GM19239 (cell line): ENCODE measurements at places on chromosomes 7 and 10.

DNA sequence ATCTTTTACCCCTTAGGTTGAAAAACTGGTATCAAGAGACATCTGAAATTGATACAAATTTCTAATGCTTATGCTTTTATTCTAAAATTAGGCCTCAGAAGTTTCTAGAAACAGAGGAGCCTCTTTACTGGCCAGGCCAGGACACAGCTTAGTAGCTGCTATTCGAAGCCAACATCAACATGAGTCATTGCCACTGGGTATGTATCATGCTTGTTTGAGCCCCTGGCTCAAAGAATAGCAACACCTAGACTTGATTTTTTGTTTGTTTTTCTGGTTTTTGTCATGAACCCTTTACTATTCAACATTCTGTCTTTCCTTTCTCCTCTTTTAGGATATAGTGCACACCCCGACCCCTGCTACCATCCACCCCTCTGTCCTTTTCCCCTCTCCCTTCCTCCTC, 90.9 kb upstream of the STK17A start:
- no peak for DNase-seq

- DNase-seq, result no peak
Observed at GRCh38 chr7:141071260-141071854, 2.5 kb upstream of the TMEM178B start.

DNA sequence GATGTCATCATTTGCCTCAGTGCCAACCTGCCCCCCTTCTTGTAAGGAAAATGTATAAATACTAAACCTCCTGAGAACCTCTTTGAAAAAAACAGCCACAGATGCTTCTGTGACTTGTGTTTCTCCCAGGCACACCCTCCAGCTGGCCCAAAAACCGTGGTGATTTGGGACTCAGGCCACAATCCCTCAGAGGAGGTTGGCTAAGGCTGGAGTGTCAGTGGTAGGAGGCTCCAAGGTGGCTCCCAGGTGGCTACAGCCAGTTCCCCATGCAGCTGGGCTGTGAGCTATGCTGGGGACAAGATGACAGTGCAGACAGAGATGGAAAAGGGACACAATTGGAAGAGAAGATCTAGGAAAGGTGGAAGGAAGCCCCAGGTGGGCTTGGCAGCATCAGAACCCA, 104.7 kb downstream of the CPXM2 start:
- DNase-seq, result no peak

GRCh38 chr10:78830062-78830975, 238.4 kb upstream of the ZMIZ1 start:
- DNase-seq, result no peak

DNA sequence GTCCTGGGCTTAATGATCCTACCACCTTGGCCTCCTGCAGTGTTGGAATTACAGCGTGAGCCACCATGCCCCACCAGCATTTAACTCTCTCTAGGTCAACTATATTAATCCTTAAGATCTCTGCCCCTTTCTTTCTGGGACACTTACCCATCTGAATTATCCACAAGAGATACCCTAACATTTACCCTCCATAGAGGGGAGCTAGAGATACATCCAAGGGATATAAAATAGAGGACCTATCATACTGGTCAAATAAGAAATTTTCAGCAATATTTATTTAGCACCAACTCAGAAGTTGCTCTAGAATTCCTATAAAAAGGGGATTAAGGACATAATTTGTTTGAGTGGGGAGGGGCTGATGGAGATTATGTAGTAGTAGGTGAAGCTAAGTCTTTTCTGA, 96.5 kb downstream of the OTUD1 start:
- DNase-seq, result no peak

- no peak for DNase-seq
Observed at GRCh38 chr10:76576276-76576962, 1061.2 kb downstream of the KCNMA1 start.

GRCh38 chr7:36071605-36072004, 81.4 kb upstream of the EEPD1 start:
- no peak for DNase-seq

DNA sequence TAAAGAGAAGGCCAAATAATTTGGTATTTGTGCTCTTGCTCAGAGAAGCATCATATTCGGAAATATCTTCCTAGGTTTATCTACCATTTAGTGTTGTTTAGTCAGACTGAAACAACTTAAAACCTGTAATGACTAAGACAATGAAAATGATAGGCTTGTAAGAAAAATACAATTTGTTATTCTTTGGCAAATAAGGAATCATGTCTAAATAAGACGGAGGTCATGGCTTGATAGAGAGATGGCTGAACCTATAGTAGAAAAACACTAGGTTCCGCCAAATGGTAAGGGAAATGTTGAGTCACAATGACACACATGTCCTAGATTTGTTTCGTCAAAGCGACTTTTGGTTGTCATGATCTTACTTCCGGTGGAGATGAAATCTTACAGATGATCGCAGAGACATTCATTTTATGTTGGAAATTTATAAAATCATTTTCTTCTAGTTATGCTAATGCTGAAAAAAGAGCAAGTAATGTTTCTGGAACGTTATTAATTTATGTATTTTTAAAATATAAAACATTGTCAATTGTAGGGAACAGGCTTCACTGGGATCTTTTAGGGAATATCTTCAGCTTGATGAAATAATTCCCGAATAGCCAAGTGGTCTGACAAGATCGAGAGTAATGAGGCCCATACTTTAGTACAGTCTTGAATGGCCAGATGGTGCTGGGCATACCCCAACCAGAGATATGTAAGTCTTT, 1.0 kb downstream of the SRGN start:
- DNase-seq, result no peak

- DNase-seq, result no peak
Observed at GRCh38 chr7:133703547-133703946, 423.6 kb upstream of the LRGUK start.

- no peak for DNase-seq
Observed at GRCh38 chr10:77093126-77093525, 544.5 kb downstream of the KCNMA1 start.

- no peak for DNase-seq
Observed at GRCh38 chr7:68133045-68133444, 1136.4 kb downstream of the TYW1 start.

- no peak for DNase-seq
Observed at GRCh38 chr7:41977151-41977651, 259.8 kb downstream of the GLI3 start.

DNA sequence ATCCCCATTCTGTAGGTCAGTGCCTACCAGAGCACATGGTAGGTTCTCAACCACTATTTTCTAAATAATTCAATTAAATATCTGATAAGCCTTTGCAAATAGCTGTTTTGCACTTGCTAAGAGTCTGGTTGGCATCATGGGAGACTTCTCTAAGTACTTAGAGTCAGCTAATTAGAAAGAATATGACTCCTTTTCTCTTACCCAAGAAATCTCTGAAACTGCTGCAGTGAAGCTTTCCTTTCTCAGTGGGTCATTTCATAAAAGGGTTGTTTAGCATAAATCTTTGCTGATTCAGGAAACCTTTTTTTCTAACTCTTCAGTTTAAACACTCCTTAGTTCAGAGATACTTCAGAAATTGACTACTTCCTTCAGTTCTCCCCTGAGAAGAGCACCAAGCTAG, 438.9 kb downstream of the ADRA2A start:
- DNase-seq, result no peak

GRCh38 chr10:118369641-118370205, 27.6 kb upstream of the FAM204A start:
- DNase-seq, result no peak

DNA sequence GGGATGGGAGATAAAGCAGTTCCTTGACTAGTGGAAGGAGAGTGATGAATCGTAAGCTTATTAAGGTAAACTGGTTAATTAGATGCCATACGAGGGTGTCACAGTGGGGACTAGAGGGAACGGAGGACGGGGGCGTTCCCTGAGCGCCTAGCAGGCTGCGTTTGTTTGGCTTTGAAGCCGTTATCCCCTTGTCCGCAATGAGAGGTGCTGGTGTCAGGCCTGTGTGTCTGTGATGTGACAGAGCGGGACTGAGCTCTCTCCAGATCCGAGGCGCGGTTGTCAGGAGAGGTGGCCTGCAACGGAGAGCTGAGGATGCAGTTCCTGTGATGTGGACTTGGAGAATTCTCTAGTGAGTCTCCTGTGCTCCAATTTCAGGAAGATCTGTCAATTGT, 60.0 kb upstream of the PRPS1L1 start:
- DNase-seq, result no peak

DNA sequence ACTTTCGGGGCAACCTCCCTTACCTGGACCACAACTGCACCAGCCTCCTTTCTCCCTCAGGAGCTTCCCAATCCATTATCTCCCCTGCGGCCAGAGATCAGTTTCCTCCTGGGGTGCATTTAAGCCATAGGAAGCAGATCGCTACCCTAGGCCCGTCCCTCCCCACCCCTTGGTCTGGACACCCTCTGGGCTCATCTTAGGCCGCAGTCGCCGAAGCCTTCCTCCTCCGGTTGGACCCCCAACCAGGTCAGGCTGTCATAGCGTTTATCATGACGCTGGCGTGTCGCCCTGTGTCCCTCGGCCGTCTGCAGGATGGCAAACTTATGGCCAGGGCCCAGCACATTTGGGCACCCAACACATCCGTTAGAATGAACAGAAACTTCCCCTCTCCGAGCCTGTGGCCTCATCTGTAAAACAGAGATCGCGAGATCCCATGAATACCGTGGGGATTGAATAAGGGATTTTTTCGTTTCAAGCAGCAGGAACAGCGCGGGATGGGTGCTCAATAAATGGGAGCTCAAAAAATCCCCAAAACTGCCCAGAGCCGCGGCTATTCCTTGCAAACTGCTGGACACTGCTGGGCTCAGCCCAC, 669 bp upstream of the AP5Z1 start:
- peak; percentile 53 for DNase-seq

DNA sequence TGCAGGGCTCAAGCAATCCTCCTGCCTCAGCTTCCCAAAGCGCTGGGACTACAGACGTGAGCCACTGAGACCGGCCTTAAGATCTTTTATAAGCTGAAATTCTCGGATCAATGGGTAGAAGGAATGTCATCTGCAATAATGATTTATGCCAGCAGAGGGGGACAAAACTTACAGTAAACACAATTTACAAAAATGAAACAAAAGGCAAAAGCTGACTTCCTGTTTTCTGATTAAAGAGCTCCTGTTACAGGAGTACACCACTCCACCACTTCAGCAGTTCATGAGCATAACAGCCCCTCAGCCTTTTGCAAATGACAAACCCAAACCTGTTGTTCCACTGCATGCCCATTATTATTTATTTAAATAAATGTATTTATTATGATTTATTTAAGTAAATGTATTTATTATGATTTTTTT, 88.5 kb upstream of the ATP6V0A4 start:
- peak; percentile 65 for DNase-seq

DNA sequence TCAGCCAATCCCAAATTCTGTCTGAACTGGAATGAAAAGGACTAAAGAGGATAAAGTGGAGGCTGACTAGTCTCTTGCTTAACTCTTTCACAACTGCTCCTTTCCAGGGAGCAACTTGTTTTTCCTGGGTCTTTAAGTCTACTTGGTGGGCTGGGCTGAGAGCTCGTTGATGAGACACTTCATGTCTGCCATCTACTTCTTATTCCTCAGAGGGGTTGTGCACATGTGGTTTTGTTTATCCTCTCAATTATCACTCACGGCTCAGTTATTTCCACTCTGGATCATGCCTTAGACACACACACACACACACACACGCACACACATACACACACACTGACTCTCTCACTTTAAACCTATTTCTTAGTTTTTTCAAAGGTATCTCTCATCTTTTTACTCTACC, 298.6 kb upstream of the MTPN start:
- no peak for DNase-seq

GRCh38 chr7:129144834-129145668, 544 bp downstream of the TSPAN33 start:
- DNase-seq, result no peak

DNA sequence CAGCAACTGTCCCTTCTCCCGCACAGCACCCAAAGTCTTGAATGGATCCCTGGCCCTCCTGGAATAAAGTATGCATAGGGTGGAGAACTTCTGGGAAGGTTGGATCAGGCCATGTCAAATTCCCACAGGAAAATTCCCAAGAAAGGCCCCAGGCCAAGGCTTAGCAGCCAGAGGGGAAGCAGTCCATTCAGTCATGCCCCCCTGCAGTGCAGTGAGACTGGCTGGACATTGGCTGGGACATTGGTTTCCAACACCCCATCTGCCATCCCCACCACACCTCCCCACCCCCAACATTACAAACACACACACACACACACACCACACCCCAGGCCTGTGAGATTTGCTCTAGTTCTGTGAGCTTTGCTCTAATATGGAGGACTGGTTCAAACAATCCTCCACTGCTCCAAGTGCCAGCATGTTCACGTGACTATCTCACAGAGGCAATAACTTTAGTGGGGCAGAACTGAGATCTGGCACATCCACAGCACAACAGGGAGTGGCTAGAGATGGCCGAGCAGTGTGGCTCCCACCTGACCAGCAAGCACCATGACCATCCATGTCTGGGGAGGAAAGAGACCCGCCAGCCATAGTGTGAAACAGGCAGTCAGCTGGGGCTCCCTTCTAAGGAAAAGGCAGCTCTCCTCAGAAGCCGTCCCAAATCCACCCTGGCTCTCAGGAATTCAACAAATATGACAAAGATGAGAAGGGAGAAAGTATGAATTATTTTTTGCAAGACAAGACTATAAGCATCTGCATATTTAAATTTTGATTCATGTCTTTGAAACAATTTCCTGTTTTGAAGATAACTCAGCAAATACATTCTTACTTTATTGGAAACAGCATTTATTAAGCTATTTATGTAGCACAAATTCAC, 6.7 kb upstream of the FAM170B start:
- no peak for DNase-seq

GRCh38 chr10:84352251-84352842, 24.0 kb downstream of the CCSER2 start:
- peak; percentile 64 for DNase-seq

- no peak for DNase-seq
Observed at GRCh38 chr10:102941401-102941800, 23.3 kb downstream of the CNNM2 start.

GRCh38 chr10:133225707-133226191, 4.3 kb upstream of the UTF1 start:
- no peak for DNase-seq

DNA sequence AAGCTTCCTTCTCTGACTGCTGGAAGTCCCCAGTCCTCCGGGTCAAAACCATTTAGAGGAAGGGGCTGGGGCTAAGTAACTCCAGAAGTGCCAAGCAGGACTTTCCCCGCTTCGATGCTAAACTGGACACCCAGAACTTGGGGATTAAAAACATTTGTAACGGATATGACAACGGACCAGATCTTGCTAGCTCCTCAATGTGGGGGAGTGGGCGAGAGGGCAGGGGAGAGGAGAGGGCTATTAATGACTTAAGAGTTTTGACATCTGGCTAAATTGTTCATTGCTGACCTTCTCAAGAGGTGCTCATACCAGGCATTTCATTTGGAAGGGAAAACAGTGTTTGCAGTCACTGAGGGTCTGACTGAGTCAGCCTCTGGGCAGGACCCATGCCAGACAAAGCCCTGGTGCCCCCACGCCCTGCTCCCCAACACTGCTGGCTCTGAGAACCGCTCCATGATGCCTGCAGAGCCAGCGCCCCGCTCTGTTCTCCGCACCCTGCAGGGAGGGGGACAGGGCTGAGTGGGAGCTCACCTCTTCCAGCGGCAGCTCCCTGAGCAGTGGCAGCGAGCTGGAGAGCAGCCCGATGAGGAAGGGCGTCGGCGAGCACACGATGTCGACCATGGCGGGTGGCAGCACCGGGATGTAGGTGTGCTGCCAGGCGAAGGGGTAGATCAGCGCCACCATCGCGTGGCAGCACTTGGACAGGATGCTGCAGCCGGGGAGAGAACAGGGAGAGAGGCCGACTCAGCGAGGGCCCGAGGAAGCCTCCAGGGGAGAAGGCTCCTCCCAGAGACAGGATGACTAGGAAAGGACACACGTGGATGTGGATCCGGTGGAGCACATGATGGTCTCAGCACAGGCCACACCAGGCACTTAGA, 47.7 kb upstream of the MKRN1 start:
- DNase-seq, result no peak
